ENCODE measurements at places on chromosomes 5 and 9. TPM values are rescaled to one million over a fixed set of nuclear protein-coding genes. Genes with fewer than 3 reads are reported as not detected.

DNA sequence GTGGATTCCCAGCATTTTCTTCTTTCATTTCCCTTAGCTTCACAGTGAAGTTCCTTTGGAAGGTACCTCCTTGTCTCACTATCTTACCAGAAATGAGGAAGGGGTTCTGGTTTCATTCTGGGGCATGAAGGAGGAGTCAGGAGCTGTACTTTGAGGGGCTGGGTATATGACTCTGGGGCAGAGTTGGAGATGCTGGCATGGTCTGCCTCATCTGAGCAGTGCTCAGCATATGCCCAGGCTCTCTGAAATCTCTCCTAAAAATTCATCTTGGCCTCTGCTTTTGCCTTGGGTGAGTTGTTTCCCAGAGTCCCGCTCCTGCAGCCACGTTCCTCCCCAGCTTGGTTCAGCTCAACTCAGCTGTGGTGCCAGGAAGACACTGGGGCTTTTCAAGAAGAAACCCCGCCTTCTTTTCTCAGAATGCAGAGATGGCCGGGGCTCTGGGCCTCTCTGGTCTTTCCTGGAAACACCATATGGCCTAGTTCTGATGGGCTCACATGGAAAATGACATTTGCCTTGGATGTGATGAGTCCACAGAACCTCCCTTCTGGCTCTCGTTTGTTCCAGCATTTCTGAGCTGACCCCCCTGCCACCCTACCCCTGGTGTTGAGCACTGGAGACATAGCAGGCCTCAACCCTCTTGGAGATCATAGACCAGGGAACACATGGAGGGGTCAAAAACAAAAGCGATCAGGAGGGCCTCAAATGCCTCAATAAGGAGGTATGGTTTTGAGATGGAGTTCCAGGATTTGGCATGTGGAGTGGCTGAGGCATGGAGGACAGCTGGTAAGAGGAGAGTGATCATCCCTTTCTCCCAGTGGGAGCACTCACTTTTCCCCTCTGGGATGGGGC, 12.0 kb upstream of the TGFBR1 start:
- no peak for DNase-seq

DNA sequence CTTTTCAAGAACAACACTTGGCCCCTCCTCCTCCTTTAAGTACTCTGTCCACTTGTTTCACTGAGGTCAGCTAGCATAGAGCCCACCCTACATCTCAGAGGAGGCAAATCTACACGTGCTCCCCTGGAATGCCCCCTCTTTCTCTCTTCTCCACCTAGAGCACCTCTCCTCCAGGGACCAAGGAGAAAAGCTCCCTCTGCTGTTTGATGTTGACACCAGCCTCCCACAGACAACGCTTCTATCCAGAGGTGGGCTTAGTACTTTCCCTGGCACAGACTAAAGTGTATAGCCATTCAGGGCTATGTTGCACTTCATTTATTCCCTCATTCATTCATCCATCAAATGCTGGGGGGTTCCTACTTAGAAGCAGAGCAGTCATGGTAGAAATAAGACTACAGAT, 68.2 kb upstream of the TAF1L start:
- no peak for DNase-seq

DNA sequence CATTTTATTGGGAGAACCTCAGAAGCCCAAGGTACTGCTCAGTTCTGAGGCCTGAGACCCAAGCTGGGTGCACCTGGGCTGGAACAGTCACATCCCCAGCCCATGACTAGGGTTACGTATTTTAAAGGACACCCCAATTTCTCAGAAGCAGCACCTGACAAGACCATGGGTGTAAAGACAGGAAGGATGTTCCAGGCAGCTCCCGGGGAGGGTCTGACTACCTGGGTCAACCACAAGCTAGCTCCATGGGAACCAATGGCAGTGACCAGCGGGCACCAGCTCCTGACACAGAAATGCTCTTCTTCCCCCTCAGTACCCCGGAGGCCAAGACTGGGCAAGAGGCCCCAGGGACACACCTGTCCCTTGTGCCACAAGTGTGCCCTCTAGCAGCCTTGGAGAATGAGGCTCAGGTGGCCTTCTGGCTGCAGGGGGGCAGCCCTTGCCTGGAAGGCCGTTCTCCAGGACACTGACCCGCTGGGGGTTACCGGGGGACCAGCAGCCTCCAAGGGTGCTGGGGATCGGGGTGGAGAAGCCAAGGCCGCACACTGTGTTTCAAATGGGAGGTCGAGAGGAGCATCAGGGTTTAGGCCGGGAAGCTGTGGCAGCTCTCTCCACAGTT, 52.6 kb downstream of the IPPK start:
- no peak for DNase-seq

GRCh38 chr9:103397868-103398600, 402.9 kb downstream of the CYLC2 start:
- DNase-seq: peak; percentile 5

DNA sequence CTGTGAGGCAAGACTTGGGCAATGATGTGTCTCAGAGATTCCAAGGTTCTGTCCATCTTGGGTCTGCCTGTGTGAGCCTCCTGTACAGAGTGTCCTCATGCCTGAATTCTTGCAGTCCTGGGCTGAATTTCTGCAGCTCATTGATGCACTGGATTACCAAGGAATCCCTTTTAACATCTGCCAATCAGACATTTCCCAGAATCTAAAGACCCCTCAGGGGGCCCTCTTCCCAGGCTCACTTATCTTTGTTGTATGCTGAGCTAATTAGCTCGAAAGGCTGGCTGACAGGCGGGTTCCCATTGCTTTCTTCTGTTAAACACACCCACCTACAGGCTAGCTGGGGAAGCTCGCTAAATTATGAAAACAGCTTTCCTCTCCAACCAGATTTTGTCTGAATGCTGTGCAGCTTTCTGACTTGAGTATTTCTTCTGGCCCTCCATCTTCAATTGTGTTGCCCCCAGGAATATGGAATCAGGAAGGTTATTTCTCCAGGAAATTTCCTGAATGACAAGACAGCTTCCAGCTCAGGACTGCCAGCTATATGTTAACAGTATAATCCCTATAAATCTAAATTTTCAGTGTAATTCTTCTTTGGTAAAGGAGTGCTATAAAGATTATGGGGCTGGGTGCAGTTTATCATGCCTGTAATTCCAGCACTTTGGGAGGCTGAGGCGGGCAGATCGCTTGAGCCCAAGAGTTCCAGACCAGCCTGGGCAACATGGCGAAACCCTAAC, at the start of gene LIX1:
Gene LIX1, minus strand, starts transcription at position 91 of the 734 bp plus-strand sequence. Its CDS starts 35 bp downstream, at position 56.
- peak; percentile 32 for DNase-seq

DNA sequence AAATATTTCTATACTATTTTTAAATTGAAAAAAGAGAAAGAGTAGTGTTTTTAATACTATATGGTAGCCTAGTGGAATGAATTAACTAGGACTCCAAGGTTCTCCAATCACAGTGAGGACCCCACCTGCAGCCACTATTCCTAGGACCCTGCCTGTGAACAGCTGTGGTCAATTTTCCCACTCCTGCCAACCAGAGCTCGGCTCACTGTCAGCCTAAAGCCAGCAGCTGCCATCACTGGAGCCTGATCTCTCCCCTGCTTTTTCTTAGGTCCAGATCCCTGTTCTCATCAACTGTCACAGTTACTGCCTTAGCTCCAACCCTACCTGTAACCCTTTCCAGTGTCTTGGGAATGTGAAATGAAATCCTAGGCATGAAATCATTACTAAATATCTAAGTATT, 25.3 kb downstream of the ARSB start:
- no peak for DNase-seq

NPR2 gene
- total RNA-seq: 14.7 TPM

HTR4 gene
- total RNA-seq: not detected

RBM22 gene
- 34.2 TPM for total RNA-seq

KCNV2 gene
- total RNA-seq: not detected

Measured in RPMI7951 (cell line).